ENCODE measurements at places on chromosomes 3 and 15.

GRCh38 chr15:82970078-82970686 is 15.8 kb upstream of the RAMAC start:
- DNase-seq = no peak

GRCh38 chr15:61155741-61156700 is 73.1 kb downstream of the RORA start:
- DNase-seq = no peak

GRCh38 chr3:128569756-128570155 is 76.8 kb upstream of the GATA2 start:
- no peak for DNase-seq

- DNase-seq = no peak
Measured at GRCh38 chr15:98616397-98616796, 31.9 kb upstream of the IGF1R start.

DNA sequence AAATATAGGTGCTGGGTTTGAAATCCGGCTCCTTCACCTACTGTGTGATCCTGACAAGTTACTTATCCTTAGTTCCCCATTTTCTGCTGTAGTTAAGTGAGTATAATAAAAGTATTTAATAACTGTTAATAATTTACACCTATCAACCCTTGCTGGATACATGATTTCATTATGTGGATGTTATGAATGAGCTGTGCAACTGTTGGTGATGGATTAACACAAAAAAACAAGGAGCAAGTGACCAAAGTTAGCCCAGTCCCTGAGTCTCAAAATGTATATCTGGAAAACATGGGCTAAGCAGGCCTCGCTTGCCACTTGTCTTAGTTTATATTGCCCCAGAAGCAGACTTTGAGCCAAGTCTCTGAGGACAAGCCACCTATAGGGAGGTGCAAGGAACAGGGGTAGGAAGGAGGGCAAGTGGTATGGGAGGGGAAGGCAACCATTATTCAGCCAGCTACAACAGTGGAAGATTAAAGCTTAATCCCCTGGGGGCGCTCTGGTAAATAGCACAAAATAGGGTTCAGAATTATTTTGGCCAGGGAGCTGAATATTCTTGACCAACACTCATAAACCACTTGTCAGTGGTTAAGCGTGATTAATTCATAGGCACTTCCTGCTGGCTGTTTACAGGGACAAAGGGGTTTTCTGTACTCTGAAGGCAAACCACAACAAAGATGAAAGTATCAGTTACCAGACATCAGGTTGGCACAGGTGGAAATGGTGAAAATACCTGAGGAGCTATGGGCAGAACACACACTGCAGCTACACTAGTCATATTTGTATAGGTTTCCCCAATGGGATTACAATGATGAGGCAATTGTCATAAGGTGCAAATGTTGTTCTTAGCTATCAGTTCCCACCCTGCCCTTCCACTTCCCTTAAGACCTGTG is 76.2 kb downstream of the TRIM42 start:
- DNase-seq = no peak

DNA sequence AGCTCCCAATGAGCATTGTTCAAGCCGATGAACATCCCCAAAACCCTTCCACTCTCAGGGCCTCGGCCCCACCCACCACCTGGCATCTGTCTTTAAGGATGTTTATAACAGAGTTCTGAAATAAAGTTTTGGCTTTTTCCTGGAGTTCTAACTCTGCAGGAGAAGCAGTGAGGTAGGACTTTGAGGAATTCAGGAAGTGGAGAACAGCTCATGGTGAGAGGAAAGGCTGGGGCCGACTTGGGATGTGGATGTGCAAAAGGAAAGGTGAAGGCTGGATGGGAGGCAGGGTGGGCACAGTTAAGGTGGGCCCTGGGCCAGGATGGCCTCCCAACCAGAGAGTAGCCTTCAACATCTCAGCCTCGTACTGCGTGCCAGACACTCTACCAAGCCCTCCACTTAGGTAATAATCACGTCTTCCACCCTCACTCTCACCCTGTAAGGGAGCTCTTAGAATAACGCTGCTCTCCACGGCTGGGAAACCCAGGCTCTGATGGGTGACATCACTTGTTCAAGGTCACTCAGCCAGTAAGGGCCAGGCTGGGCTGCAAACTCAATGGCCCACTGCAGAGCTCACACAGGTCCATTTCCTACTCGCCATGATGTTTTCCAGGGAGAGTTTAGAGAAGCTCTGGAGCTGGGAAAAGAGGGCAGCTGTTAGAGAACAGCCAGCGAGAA is 28.5 kb downstream of the LIPC start:
- DNase-seq = no peak

GRCh38 chr3:25294169-25294805 is 133.8 kb upstream of the RARB start:
- DNase-seq = no peak

DNA sequence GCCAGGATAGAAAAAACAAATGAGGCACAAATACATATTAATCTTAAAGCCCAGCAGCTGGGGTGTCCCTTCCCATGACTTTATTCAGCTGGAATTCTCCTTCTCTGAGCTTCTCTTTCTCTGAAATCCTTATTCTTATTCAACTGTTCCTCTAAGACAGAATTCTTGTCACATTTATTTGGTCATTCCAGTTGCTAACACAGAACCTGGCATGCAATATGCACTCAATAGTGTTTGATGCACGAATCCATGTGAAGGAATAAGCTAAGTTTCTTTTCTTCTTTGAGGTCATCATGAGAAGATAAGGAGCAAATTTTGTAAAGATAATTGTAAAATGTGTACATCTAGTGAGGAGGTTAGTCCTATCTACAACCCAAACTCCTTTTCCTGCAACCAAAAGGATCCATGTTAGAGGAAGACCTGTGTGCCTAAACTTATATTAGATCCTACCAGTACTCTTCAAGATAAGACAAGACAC is 154.2 kb upstream of the KCNMB2 start:
- DNase-seq = no peak

DNA sequence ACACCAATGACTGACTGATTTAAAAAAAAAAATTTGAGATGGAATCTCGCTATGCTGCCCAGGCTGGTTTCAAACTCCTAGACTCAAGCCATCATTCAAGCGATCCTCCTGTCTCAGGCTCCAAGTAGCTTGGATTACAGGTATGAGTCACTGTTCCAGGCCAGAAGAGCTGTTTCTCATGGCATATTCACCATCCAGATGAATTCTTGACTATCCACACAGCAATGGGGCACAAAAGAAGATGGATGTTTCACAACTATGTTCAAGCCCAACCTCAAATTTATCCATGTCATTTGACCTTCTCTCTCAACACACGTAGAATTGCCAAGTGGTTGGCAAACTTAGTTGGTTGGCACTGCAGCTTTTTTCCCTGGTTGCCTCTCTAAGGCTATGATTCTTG is 40.6 kb downstream of the PRICKLE2 start:
- DNase-seq = no peak

GRCh38 chr15:39896101-39896500 is 24.0 kb downstream of the GPR176 start:
- no peak for DNase-seq

GRCh38 chr3:167887096-167887495 is 151.6 kb downstream of the SERPINI1 start:
- no peak for DNase-seq

- DNase-seq = no peak
Measured at GRCh38 chr3:98536456-98537017, 4.8 kb downstream of the GPR15 start.

DNA sequence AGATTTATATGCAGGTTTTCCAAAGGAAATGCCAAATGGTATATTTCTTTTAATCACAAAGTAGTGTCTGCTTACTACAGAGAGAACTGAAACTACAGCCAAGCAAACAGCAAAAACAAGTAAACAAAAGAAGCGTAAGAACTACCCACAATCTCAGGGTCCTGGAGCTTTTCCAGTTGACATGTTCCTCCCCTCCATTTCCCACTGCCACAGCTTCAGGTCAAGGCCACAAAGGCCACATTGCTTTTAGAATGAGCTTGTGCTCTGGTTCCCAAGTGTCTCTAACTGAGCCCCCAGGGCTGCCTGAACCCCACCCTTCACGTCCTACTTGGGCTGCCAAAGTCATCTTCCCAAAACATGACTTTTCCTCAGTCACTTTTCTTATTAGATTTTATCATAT is 24.1 kb downstream of the CTDSPL start:
- no peak for DNase-seq

GRCh38 chr3:181887685-181888084 is 176.0 kb downstream of the SOX2 start:
- DNase-seq = no peak

GRCh38 chr3:53194210-53195065 is 33.4 kb downstream of the PRKCD start:
- DNase-seq = no peak

DNA sequence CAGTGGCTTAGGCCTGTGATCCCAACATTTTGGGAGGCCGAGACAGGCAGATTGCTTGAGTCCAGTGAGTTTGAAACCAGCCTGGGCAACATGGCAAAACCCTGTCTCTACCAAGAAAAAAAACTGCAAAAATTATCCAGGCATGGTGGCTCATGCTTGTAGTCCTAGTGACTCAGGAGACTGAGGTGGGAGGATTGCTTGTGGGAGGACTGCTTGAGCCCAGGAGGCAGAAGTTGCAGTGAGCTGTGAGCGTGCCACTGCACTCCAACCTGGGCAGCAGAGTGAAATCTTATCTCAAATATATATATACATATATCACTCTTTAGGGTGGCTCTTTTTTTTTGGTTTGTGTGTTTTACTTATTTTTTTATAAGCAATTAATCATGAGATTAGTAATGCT is 83.7 kb upstream of the WDR72 start:
- no peak for DNase-seq

- no peak for DNase-seq
Measured at GRCh38 chr3:65080432-65080831, 392.6 kb upstream of the ADAMTS9 start.

DNA sequence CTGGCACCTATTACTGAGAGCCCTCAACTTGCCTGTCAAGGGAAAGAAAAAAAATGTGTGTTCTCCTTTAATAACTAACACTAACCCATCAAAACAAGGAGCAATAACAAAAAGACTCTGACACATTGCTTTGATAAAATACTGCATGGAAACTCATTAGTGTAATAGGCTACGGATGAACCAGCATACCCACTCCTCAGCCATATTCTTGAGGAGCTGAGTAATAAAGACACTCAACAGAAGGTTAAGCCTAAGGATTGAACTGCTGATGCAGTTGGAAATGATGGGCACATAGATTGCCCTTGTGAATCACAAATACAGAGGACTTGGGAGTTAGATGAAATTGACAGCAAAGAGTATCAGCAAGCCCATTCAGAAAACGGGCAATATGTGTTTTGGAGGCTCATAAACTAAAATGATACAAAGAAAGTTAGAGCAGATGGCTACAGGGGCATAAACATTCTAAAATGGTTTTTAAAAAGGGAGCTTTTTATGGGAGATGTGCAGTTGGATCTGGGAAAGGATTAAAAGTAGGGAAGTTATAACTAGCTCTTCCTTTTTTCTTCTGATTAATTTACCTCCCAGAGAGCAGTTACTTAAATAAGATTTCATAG is 447.6 kb upstream of the IL12A start:
- no peak for DNase-seq

DNA sequence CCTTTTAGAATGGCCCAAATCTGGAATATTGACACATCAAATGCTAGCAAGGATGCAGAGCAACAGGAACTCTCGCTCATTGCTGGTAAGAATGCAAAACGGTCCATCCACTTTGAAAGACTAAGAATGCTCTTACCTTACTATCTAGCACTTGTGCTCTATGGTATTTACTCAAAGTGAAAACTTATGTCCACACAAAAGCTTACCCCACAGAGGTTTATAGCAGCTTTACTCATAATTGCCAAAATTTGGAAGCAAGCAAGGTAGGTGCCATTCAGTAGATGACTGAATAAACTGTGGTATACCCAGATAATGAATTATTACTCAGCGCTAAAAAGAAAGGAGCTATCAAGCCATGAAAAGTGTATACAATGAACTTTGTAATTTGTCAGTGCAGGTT is 96.4 kb downstream of the CTNNB1 start:
- no peak for DNase-seq

GRCh38 chr3:12138044-12138443 is 20.7 kb downstream of the TIMP4 start:
- peak; percentile 65 for DNase-seq

DNA sequence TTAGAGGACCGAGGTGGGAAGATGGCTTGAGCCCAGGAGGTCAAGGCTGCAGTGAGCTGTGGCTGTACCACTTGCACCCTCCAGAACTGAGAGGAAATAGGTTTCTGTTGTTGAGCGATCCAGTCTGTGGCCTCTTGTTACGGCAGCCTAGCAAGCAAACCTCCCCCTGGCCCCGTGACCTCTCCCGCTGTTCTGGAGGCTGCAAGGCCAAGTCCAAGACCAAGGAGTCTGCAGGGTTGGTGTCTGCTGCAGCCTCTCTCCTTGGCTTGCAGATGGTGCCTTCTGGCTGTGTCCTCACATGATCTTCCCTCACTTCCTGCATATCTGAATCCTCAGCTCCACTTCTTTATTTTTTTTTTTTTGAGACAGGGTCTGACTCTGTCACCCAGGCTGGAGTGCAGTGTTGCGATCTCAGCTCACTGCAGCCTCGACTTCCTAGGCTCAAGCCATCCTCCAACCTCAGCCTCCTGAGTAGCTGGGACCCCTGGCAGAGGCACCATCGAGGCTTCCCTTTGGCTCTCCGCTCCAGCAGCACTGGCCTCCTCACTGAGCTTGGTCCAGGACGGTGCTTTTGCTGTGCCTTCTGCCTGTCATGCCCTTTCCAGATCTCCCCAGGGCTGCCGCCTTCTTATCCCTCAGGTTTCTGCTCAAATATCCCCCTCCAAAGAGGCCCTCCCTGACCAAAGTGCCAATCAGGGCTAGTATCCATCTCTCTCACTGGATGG is 18.0 kb upstream of the PLXND1 start:
- no peak for DNase-seq

DNA sequence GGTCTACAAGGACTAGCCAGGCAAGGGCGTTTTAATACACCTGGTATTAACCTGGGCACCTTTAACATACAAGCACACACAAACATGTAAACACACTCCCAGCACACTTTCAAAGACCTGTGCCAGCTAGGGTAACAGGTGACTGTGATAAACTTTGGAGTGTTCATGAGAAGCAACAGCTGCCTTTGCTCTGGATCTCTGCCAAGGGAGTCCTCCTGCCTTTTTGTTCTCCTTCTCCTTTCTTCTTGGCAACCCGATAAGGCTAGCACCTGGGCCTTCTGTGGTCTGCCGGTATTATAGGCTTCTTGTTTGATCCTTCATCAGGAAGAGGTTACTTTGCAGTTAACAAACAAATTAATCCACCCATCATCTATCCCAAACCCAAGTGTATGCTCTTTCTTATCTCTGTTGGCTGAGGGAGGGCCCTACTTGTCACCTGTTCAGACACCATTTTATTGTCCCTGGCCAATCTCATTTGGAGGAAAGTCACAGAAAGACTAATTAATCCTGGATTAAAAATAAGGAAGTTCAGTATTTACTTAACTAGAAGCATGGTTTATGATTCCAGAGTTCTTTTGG is at the start of gene RETNLB:
Gene RETNLB (minus strand): TSS at position 7 of the 579 bp plus-strand sequence. CDS start 225 bp downstream, outside the sequence.
- no peak for DNase-seq

DNA sequence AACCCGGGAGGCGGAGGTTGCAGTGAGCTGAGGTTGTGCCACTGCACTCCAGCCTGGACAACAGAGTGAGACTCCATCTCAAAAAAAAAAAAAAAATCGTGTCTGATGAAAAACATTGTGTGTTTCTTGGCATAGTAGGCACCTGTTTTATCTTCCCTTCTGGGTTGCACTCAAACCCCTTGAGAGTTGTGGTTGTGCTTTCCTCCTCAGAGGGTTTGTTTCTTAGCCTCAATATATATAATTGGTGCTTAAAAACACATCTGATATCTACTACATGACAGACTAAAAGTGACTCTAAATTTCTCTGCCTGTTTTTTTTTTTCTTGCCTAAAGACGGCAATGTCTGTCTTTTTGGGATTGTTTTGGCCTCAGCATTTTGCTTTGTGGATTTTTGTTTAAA is 7.6 kb downstream of the NR1D2 start:
- DNase-seq = no peak

- no peak for DNase-seq
Measured at GRCh38 chr3:169467751-169468150, 195.8 kb downstream of the MECOM start.
